ENCODE measurements at places on chromosomes 5 and 9.

GRCh38 chr5:32445831-32446614, 1.5 kb upstream of the ZFR start:
- DNase-seq = no peak

DNA sequence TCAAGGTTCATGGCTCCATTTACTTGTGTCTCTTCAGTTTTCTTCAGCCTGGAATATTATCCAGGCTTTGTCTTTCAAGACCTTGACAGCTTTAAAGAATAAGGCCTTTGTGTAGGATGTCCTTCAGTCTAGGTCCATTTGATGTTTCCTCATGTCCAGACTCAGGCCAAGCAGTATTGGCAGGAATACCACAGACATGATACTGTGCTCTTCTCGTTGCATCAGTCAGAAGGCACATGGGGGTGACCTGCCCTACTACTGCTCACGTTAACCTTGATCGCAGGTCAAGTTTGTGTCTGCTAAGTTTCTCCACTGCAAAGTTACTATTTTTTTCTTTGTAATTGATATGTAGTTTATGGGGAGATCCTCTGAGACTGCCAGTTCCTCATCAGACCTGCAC, 88.2 kb downstream of the ERCC6L2 start:
- no peak for DNase-seq

- DNase-seq = no peak
These were observed 5.2 kb upstream of the GCNT1 start for GRCh38 chr9:76453785-76454184.

GRCh38 chr5:135398160-135398854, 724 bp downstream of the MACROH2A1 start:
- DNase-seq = peak; percentile 67
